Non-pigmented ciliary epithelial cell (primary cell): ENCODE measurements at places on chromosomes 2 and 18.

DNA sequence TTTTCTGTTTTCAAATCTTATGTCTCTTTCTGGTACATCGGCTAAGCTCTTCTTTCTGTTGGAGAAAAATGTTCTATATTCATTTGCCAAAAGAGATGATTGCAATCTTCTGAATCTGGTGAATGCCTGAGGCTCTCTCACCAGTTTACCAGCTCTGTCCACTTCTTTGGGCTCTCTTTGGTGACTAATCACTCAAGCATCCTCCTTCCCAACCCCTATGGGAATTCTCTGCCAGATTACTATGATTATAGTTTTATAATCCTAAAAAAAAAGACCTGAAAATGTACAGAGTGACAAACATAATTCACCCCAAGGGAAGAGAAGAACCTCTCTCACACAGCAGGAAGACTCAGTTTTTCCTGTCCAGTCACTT lies 187.3 kb downstream of the CAMKMT start:
- no peak for DNase-seq

GRCh38 chr18:23263551-23264235 lies 128.4 kb downstream of the CABLES1 start:
- no peak for DNase-seq

DNA sequence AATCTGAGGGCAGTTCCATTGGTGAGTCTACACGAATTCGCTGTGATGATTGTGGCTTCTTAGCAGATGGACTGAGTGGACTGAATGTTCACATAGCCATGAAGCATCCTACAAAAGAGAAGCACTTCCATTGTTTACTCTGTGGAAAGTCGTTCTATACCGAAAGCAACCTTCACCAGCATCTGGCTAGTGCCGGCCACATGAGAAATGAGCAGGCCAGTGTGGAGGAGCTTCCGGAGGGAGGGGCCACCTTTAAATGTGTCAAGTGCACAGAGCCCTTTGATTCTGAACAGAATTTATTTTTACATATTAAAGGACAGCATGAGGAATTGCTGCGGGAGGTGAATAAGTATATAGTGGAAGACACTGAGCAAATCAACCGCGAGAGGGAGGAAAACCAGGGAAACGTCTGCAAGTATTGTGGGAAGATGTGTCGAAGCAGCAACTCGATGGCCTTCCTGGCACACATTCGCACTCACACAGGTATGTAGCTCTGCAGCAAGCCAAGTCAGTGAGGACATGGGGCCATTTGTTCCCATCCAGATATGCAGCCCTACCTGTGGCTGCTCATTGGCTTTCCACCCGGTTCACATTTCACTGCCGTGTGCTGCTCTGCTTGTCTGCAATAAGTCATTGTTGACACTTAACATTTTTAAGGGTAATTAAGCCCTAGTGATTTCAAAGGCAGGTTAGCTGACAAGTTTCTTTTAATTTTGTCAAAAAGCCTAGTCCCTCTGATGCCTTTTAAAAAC lies 37.7 kb downstream of the ZNF407 start:
- DNase-seq, result no peak

- DNase-seq, result no peak
Measured at GRCh38 chr2:63009490-63009889, 41.1 kb upstream of the OTX1 start.

- DNase-seq, result no peak
Measured at GRCh38 chr2:112077814-112078213, 22.7 kb downstream of the TMEM87B start.
